Posterior vena cava (tissue), 2 donors: ENCODE measurements at places on chromosomes 1 and 21. TPM values are rescaled to one million over a fixed set of nuclear protein-coding genes. Genes with fewer than 3 reads are reported as not detected.

Gene XCL1
- not detected for total RNA-seq

Gene TYW3
- total RNA-seq: 20.9 TPM

Gene KRTAP10-7
- total RNA-seq: not detected

Gene ROR1
- 19.3 TPM for total RNA-seq

Gene MRPS15
- 46.4 TPM for total RNA-seq

Gene SMPDL3B
- total RNA-seq: 0.33 TPM

Gene CFHR1
- total RNA-seq: 0.76 TPM

Gene PM20D1
- 0.24 TPM for total RNA-seq

Gene C1orf185
- not detected for total RNA-seq

Gene KLF17
- 0.32 TPM for total RNA-seq

Gene TLR5
- 5.2 TPM for total RNA-seq

Gene ALX3
- not detected for total RNA-seq

Gene BLACAT1
- not detected for total RNA-seq

Gene LCE1A
- total RNA-seq: not detected

Gene ANGEL2
- total RNA-seq: 31.1 TPM

Gene RBP7
- total RNA-seq: 32.9 TPM

Gene LDLRAD1
- total RNA-seq: not detected

Gene MTARC2
- total RNA-seq: 15.2 TPM

Gene VANGL2
- 2.4 TPM for total RNA-seq

Gene TMEM269
- not detected for total RNA-seq

Gene FOXO6
- total RNA-seq: 0.83 TPM

Gene FMO5
- total RNA-seq: 2.4 TPM

Gene PARS2
- total RNA-seq: 2.3 TPM

Gene SON
- 220 TPM for total RNA-seq

Gene ZNF648
- not detected for total RNA-seq

Gene SERPINC1
- not detected for total RNA-seq

Gene KRTAP7-1
- not detected for total RNA-seq

Gene ALPL
- 55.3 TPM for total RNA-seq

Gene FAM72D
- 0.42 TPM for total RNA-seq

Gene PAPPA2
- 0.97 TPM for total RNA-seq

Gene DENND2C
- 4.8 TPM for total RNA-seq

Gene OR2M5
- not detected for total RNA-seq

Gene PTPRC
- total RNA-seq: 41.7 TPM

Gene OR2M3
- not detected for total RNA-seq

Gene HSD3B2
- 0.52 TPM for total RNA-seq

Gene SPRR4
- total RNA-seq: not detected

Gene POU3F1
- total RNA-seq: 0.28 TPM

Gene PCBP3
- 2.6 TPM for total RNA-seq

Gene IL20
- not detected for total RNA-seq

Gene AADACL3
- total RNA-seq: not detected

Gene MCOLN3
- total RNA-seq: 0.38 TPM

Gene FAM72C
- total RNA-seq: not detected

Gene HES3
- not detected for total RNA-seq

Gene PEF1
- 55.5 TPM for total RNA-seq

Gene OR2L3
- not detected for total RNA-seq

Gene TMPRSS15
- total RNA-seq: not detected

Gene TMEM81
- total RNA-seq: 1.5 TPM

Gene HEYL
- 47.1 TPM for total RNA-seq
